Stimulated activated CD4-positive, alpha-beta T cell treated with anti-CD3 and anti-CD28 coated beads, Interleukin-4, amount 100 ng/mL, for 24 hours (primary cell): ENCODE measurements at places on chromosomes 6 and 20.

DNA sequence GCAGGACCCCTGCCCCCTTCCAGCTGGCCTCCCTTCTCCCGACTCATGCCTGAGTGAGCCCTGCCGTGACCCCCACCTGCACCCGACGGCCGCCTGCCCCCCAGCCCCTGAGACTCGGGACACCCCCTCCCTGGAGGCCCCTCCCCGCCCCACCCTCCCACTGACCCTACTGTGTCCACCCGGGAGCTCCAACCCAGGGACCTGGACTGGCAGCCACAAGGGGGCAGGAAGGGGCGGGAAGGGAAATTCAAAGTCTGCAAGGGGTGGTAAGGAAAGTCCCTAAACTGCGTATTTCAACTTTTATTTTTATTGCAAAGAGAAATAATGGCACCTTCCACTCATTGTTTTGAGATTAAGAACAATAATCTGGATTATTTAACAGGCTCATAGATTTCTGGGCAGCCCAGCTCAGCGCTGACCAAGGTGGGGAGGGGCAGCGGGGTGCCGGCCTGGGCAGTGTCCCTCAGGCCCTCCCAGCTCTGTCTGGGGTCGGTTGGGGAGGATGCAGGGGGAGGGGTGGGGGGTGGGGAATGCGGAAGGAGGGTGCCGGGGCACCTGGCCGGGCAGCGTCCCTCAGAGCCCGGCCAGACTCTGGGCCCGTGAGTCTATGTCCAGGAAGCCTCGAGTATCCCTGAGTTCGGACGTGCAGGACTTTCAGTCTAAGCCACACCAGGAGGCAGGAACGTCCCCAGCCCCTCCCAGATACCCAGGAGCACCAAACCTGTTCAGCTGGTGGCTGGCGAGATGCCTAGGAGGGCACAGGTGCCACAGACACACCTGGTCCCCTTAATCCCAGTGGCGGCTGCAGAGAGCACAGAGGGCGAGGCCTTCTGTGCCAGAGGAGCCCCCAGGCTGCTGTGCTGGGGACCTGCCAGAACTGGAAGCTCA is 1.3 kb upstream of the PTK6 start:
- DNase-seq, result peak; percentile 31

- no peak for DNase-seq
These were observed 209.7 kb downstream of the TMEM200A start for GRCh38 chr6:130575557-130575956.

DNA sequence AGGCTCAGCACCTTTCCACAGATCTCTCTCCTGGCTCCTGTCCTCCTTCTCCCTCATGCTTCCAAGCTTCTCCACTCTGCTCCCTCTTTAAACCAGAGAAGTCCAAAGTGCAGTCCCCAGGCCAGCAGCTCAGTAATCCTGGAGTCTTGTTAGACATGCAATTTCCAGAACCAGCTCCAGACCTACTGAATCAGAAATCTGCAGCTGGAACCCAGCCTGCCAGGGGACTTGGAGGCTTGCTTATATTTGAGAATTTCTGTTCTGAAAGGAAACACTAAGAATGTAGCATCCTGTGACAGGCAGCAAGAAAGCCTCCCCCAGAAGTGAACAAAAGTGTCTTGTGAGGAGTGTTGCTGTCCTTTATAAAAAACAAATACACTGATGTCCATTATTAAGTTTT is 438.1 kb downstream of the BCKDHB start:
- no peak for DNase-seq

DNA sequence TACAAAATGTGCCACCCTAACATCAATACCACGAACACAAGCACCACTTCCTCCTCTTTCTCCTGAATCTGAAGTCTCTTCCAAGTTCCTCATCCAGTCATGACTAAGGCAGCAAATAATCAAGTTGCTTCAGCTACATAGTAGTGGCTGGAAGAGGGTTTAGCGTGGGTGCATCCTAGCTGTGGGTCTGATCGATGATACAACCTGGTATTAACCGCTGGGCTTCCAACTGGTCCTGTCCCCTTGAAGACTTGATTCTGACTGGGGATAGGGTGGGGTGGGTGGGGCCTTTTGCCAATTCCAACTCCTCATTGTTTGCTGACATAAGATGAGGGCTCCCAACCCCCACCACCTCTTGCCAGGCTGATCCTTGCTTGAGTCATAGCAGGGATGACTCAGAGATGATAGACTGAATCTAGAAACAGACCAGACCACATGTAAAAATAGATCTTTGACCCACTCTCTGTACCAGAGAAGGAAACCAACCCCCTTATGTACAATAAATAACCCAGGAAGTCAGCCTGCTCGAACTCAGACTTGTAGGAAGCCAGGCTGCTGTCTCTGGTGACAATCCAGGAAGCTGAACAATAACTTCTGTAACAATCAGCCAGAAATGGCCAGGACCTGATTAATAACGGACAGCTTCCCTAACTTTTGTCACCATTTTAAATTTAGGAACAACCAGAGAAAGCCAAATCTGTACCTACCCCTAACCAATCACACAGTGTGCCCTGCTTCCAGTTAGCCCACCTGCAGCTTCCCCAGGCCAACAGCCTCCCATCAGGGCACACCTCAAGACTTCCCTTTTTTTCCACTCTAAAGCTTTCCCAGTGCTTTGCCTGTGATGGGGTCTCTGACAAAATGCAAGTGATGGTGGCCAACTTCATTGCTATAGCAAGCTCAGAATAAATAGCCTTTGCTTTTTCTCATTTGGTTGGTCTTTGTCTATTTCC is 68.9 kb upstream of the FAM184A start:
- peak; percentile 68 for DNase-seq

GRCh38 chr20:17507032-17507431 is 24.1 kb downstream of the BFSP1 start:
- no peak for DNase-seq

- no peak for DNase-seq
These were observed 40.9 kb downstream of the GSTA4 start for GRCh38 chr6:52953911-52954839.

DNA sequence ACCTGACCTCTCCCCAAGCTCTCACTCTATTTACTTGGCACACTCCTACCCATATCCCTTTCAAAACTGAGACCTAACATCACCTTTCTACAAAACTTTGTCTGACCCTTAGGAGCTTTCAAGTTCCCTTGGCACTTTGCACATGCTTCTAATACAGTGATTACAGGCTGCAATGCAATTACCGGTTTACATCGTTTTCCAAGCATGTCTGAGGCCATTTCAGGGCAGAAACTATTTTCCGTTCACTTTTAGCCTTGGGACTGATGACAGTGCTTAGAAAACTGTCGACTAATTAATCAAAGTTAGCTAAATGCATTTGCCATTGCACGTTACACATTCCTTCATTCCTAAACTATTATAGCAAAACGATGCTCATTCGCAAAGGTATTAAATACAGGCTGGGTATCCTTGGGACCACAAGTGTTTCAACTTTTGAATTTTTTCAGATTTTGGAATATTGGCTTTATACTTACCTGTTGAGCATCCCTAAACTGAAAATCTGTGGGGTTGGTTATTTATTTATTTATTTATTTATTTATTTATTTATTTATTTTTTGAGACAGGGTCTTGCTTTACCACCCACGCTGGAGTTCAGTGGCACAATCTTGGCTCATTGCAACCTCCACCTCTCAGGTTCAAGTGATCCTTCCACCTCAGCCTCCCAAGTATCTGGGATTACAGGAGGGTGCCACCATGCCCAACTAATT is 3.3 kb downstream of the RARS2 start:
- no peak for DNase-seq

DNA sequence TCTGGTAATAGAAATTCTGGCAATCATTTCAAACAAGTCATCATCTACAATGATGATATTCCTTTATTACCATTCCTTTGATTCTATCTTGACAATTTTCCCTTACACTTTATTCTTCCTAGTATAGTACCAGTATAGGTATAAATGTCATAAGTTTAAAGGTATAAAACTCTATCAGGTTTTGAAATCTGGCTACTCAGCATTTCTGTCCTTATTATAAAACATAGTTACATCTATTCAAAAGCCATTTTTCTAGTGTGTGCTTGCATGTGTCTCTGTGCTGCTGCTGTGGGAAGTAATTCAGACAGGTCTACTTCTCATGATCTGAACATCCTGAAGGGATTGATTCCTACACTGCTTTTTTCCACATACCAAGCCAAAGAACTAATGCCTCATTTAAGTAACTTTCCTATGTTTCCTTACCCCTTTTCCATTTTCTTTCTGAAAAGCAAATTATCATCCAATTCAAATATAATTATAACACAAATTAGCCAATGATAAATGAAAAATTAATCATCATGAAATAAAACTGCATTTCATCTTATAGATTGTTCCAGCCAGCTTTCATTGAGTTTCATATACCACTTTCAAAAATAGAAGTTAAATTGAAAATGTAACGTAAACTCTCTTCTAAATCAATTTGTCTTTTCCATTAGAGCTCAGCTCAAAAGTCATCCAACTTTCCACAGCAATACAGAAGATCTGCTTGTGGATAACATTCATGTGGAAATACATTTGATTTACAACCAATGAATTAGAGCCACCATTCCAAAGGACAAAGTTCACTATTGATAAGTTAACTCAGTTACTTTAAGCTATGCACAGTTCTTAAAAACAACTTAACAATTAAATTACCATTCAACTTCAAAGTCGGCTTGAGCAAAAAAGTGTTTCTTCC is 35.9 kb downstream of the COL12A1 start:
- no peak for DNase-seq

DNA sequence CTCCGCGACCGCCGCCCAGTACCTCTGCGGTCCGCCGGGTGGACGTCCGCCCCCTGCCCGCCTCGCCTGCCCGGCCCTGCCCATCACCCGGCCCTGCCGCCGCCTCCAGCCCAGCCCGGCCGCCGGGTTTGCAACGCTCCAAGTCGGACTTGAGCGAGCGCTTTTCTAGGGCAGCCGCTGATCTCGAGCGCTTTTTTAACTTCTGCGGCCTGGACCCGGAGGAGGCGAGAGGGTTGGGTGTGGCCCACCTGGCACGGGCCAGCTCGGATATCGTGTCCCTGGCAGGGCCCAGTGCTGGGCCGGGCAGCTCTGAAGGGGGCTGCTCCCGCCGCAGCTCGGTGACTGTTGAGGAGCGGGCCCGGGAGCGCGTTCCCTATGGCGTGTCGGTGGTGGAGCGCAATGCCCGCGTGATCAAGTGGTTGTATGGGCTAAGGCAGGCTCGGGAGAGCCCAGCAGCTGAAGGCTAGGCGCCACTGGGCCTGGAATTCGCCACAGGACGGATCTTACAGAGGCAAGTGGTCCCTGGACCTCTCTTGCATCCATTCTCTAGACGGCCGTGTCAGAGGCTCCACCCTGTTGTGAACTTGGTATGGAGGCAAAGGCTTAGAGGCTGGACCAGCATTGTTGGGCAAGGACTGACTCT is 11.8 kb downstream of the FAM110A start:
- DNase-seq, result no peak

DNA sequence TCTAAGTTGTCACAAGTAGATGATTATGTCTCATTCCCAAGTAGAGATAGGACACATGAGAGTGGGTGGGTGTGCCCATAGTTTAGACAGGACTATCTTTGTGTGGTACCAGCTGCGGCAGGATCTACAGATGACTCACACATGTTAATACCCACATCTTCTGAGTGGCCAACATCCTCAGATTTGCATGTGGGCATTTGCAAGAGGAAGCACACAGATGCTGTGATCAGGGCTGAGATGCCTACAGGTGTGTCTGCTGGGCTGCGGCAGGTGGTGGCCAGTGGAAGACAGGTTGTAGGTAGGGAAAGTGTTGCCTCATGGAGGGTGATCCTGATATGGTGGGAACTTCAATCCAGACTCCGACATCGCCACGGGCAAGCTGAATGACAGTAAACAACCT is 50.8 kb downstream of the UTRN start:
- DNase-seq, result peak; percentile 31
